ENCODE measurements at places on chromosomes 6 and 20. TPM values are rescaled to one million over a fixed set of nuclear protein-coding genes. Genes with fewer than 3 reads are reported as not detected.

The HTR1E gene
- not detected for total RNA-seq

The PTK6 gene
- 2.2 TPM for total RNA-seq

The TRPC4AP gene
- total RNA-seq, result 61.9 TPM

The LRFN2 gene
- total RNA-seq, result not detected

The HLA-DMA gene
- 3.6 TPM for total RNA-seq

The TBP gene
- total RNA-seq, result 14.8 TPM

The MYLK2 gene
- 0.35 TPM for total RNA-seq

Measured in A549 treated with CORT108297 at 1 μM for 4 hours (cell line).